Activated CD4-positive, alpha-beta T cell treated with anti-CD3 and anti-CD28 coated beads, Interleukin-2, amount 10 ng/mL, durations not matched to agents 7 days and 5 days (primary cell): ENCODE measurements at places on chromosomes 12 and 14. TPM values are rescaled to one million over a fixed set of nuclear protein-coding genes. Genes with fewer than 3 reads are reported as not detected.

DGKA gene
- 766 TPM for total RNA-seq

TSPAN19 gene
- not detected for total RNA-seq

ARHGEF25 gene
- 0.25 TPM for total RNA-seq

KRT8 gene
- total RNA-seq: 0.15 TPM

- DNase-seq: no peak
Measured at GRCh38 chr14:21072781-21073339, 2.8 kb downstream of the ARHGEF40 start.

DNA sequence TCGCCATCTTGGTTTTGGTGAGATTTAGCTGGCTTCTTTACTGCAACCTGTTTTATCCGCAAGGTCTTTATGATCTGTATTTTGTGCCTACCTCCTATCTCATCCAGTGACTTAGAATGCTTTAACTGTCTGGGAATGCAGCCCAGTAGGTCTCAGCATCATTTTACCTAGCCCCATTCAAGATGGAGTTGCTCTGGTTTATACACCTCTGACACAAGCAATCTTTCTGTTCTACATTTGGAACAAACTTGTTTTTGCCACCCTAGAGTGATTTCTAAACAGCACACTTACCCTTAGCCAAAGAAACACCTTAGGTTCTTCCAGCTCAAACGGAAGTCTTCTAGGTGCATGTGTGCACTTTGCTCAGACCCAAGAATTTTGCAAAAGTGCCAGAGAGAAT, 122.3 kb downstream of the CCDC60 start:
- DNase-seq: no peak

- no peak for DNase-seq
Measured at GRCh38 chr14:60220917-60221316, 28.1 kb upstream of the PPM1A start.

- DNase-seq: no peak
Measured at GRCh38 chr12:93589081-93589480, 16.6 kb downstream of the SOCS2 start.

DNA sequence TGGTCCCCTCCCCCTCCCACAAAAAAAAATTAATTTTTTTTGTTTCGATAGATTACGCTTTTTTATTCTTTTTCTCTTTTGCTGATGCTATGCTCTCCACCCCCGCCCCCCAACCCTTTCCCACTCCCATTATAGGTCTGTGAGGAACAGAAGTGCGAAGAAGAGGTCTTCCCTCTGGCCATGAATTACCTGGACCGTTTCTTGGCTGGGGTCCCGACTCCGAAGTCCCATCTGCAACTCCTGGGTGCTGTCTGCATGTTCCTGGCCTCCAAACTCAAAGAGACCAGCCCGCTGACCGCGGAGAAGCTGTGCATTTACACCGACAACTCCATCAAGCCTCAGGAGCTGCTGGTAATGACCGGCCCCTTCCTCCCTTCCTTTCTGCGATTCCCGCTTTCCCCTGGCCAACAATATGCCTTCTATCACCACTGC, 2.3 kb downstream of the CCND2 start:
- no peak for DNase-seq

GRCh38 chr12:45010059-45010458, 40.8 kb downstream of the DBX2 start:
- DNase-seq: no peak

GRCh38 chr12:129067491-129067890, 214.2 kb downstream of the GLT1D1 start:
- no peak for DNase-seq

DNA sequence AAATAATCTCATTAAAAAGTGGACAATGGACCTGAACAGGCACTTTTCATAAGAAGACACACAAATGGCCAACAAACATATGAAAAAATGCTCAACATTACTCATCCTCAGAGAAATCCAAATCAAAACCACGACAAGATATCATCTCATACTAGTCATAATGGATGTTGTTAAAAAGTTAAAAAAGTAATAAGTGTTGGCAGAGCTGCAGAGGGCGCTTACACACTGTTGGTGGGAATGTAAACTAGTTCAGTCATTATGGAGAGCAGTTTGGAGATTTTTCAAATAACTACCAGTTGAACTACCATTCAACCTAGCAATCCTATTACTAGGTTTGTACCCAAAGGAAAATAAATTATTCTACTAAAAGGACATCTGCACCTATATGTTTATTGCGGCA, 47.2 kb downstream of the FOXG1 start:
- no peak for DNase-seq

GRCh38 chr12:10562306-10562933, 51.0 kb downstream of the MAGOHB start:
- peak; percentile 40 for DNase-seq
